HepG2 (cell line): ENCODE measurements at places on chromosomes 3 and 15. TPM values are rescaled to one million over a fixed set of nuclear protein-coding genes. Genes with fewer than 3 reads are reported as not detected.

LACTB gene
- polyA plus RNA-seq = 12.2 and 14.8 TPM in 2 replicates

CEP70 gene
- polyA plus RNA-seq = 3.9 and 4.0 TPM in 2 replicates

PTPRG gene
- polyA plus RNA-seq = 6.9 and 8.0 TPM in 2 replicates

USP3 gene
- 14.3 and 16.0 TPM in 2 replicates for polyA plus RNA-seq

SEMA3B gene
- 158 and 173 TPM in 2 replicates for polyA plus RNA-seq

- no peaks in the 10 kb centered on the region for H3K27me3 ChIP-seq
- H3K4me1 ChIP-seq = no peaks in the 10 kb centered on the region
- no peak overlapping the region for H3K4me3 ChIP-seq
- 0 out of 3 replicates have a peak, but pooled peaks cover 2% of the 10 kb centered on the region for H3K36me3 ChIP-seq
- H3K27ac ChIP-seq = no peak overlapping the region
- DNase-seq = no peak
Observed at GRCh38 chr3:188855675-188856074, 316.1 kb upstream of the TPRG1 start.

GRCh38 chr15:31160297-31160696 is 58.8 kb upstream of the TRPM1 start:
- H3K4me3 ChIP-seq = no peak overlapping the region
- no peaks in the 10 kb centered on the region for H3K27me3 ChIP-seq
- DNase-seq = no peak
- no peaks in the 10 kb centered on the region for H3K36me3 ChIP-seq
- peak overlapping the region; percentile 1 for H3K27ac ChIP-seq

- no peak overlapping the region for H3K27ac ChIP-seq
- no peaks in the 10 kb centered on the region for H3K4me1 ChIP-seq
- no peaks in the 10 kb centered on the region for H3K27me3 ChIP-seq
Observed at GRCh38 chr15:95875121-95875643, 455.3 kb upstream of the NR2F2 start.

DNA sequence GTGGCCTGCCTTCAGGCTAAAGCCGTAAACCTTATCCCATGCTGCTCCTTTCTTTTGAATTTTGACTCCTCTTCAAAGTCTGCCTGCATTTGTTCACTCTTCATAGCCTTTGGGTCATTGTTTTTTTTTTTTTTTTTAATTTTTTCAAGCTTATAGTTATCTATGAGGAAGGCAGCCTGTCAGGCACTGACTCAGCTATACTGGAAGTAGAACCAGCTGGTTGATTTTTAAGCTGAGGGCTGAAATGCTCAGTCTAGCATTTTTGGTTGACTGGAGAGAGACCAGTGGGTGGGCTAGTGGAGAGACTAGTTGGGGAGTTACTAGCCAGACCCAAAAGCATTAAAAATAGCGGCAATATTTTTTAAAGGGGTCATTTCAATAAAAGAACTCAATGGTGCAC is 44.1 kb downstream of the C3orf20 start:
- no peak overlapping the region for H3K4me3 ChIP-seq
- no peaks in the 10 kb centered on the region; the same call in 1 of the 2 replicates for H3K27me3 ChIP-seq
- H3K36me3 ChIP-seq = no peaks in the 10 kb centered on the region
- no peak overlapping the region for H3K27ac ChIP-seq
- DNase-seq = no peak

- H3K4me1 ChIP-seq = peaks cover 23% of the 10 kb centered on the region
- H3K27me3 ChIP-seq = 0 out of 3 replicates have a peak, but pooled peaks cover 2% of the 10 kb centered on the region
- H3K4me3 ChIP-seq = no peak overlapping the region
- H3K36me3 ChIP-seq = no peaks in the 10 kb centered on the region
- no peak for DNase-seq
Observed at GRCh38 chr3:122313281-122313680, 11.8 kb upstream of the CSTA start.

- peaks cover 7% of the 10 kb centered on the region for H3K4me1 ChIP-seq
- H3K4me3 ChIP-seq = no peak overlapping the region
- peaks cover 20% of the 10 kb centered on the region; the same call in 2 of the 3 replicates for H3K27me3 ChIP-seq
- no peak overlapping the region for H3K27ac ChIP-seq
- no peak for DNase-seq
Observed at GRCh38 chr3:10330319-10330718, 9.4 kb upstream of the SEC13 start.

GRCh38 chr3:143315766-143316165 is 196.2 kb downstream of the CHST2 start:
- no peaks in the 10 kb centered on the region for H3K36me3 ChIP-seq
- no peak overlapping the region for H3K4me3 ChIP-seq
- no peak overlapping the region for H3K27ac ChIP-seq
- no peaks in the 10 kb centered on the region for H3K27me3 ChIP-seq
- no peaks in the 10 kb centered on the region for H3K4me1 ChIP-seq
- DNase-seq = no peak

DNA sequence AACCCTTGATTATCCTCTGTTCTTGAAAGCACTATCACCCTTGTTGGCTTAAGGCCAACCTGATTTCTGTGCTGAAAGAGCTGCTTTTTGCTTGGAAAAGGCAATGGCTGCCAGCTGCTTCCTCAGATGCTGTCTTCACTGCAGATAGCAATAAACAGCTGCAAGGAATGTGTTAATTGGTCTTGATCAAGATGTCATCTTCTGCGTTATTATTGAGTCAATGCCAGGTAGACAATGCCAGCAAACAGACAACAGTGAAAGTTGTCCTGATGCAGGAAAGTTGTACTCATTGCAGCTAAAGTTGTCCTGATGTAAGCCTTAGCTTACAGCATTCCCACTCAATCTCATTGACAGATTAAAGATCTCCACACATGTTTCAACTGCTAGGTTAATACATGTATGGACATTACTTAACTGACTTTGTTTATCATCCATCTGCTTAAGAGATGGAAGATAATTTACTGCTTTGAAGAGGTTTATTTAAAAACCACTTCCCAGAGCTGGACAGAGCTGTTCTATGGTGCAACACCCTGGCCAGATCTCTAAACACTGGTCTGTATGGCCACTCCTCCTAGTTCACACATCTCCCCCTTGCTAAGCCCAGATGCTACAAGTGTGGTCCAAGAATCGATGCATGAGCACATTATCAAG is 251.0 kb upstream of the MCTP2 start:
- no peak overlapping the region for H3K27ac ChIP-seq
- DNase-seq = no peak
- H3K4me3 ChIP-seq = no peak overlapping the region
- no peaks in the 10 kb centered on the region for H3K36me3 ChIP-seq
- no peaks in the 10 kb centered on the region for H3K27me3 ChIP-seq
